ENCODE measurements at places on chromosomes 16 and 17. TPM values are rescaled to one million over a fixed set of nuclear protein-coding genes. Genes with fewer than 3 reads are reported as not detected.

Gene STX1B
- total RNA-seq = 1.0 TPM

Gene TBC1D3G
- not detected for total RNA-seq

Gene SLC38A7
- total RNA-seq = 8.0 TPM

Gene GPR142
- not detected for total RNA-seq

Gene MGAT5B
- total RNA-seq = 13.1 TPM

Gene FBXO39
- not detected for total RNA-seq

Gene MYO1D
- total RNA-seq = 4.5 TPM

Gene PRAC1
- total RNA-seq = not detected

Gene CMTM2
- not detected for total RNA-seq

Gene PAFAH1B1
- 92.9 TPM for total RNA-seq

Gene PERCC1
- total RNA-seq = not detected

Gene ABCC3
- total RNA-seq = 6.4 TPM

Gene WFDC1
- 0.37 TPM for total RNA-seq

Gene DPEP2NB
- not detected for total RNA-seq

Gene C16orf95
- total RNA-seq = 7.0 TPM

Gene BCL6B
- total RNA-seq = not detected
